Cerebellum (tissue), 4 donors: ENCODE measurements at places on chromosomes 2 and 18. TPM values are rescaled to one million over a fixed set of nuclear protein-coding genes. Genes with fewer than 3 reads are reported as not detected.

Gene CROCC2
- total RNA-seq, result not detected

Gene SERPINB13
- total RNA-seq, result not detected

Gene TUBB6
- total RNA-seq, result 52.5 TPM

Gene TUBA3D
- total RNA-seq, result not detected

GRCh38 chr2:68237404-68237803, 14.9 kb downstream of the PPP3R1 start:
- no peak for DNase-seq

DNA sequence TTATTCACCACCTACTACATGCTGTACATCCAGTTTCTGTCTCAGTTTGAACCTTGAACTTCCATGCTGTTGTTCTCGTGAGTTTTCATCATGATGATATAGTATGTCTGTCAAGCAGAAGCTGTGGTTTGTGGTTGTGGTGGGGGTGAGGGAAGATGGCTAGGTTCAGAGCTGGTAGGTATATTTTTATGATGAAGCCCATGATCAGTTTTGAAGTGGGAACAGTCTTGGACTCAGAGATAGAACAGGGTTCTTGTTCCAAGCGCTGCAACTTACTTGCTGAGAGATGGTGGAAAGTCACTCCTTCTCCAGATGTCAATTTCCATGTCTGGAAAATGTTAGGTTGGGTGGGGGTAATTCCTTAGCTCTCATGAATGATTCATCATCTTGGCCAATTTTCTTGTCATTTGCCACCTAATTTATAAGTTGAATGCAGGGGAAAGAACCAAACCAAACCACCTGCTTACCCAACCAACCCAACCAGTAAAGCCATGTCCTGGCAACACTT, 21.6 kb downstream of the PMAIP1 start:
- DNase-seq, result no peak

DNA sequence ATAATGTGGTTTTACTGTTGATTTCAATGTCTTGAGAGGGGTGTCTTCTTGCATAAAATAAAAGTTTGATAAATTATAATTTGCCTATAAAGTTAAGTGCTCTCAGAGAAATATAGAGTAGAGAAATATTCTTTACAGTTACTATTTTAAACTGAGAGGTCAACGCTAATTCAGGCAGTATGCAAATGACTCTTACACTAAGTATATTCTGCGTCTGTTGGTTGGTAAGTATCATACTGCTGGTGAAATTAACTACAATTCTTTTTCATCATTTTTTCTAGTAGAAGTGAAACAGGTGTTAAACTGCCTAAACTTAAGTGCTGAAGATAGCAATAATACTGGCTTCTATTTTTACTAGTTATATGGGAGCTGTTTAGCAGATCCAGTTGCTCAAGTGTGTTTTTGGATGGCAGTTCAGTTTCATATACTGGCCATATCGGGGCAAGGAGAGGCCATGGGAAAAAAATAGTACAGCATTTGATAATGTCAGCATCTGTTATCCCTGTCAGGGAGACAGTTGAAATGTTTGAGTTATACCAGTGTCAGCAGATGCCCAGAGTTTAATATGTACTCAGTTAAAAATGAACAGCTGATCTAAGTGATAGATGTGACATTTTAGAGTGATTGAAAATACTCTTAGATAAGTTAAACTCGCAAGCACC, 86.2 kb downstream of the MIB1 start:
- no peak for DNase-seq

DNA sequence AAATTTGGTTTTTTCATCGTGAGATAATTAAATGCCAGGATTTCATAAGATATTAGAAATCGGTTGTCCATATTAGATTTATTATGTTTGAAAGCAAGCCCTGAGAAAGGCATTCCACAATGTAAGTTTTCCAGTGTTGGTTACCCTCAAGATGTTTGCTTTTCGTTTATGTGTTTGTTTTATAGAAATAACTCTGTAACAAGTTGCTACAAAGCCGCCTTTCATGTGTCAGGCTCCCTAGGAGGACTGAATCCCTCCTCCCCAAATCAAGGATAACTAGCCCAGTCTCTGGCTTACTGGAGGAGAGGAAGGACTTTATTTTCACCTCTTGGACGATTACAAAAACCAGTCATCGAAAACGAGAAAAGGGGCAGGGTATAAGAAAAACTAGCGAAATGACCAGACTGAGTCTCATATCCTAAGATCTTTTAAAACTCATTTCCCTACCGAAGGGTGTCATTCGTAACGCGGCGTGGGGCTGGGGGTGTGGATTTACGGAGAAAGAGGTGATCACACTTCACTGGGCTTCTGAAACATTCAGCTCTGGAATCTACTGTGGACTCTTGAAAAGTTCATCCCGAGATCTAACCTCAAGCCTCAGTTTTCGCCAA, 1.0 kb upstream of the PEX13 start:
- DNase-seq, result no peak
